Activated T-helper 1 cell treated with anti-CD3 and anti-CD28 coated beads, Interleukin-2, amount 50 U/mL, for 16 hours (primary cell): ENCODE measurements at places on chromosomes 16 and 17.

DNA sequence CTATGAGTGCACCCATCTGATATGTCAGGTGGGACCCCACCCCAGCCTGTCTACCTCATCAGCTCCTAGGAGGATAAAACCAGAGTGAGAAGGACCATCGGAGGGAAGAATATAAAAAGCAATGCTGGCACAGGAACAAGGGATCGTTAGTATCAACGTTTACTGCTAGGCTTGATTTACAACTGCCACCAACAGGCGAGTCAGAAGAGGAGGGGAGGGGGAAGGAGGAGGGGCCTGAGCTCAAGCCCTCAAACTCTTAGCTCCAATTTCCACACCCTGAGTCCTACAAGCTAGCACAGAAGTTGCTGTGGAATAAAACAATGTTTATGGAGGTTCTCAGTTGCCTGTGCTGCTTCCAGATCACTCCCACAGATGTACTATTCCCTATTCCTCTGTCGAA lies 234.5 kb downstream of the C16orf78 start:
- no peak for DNase-seq

DNA sequence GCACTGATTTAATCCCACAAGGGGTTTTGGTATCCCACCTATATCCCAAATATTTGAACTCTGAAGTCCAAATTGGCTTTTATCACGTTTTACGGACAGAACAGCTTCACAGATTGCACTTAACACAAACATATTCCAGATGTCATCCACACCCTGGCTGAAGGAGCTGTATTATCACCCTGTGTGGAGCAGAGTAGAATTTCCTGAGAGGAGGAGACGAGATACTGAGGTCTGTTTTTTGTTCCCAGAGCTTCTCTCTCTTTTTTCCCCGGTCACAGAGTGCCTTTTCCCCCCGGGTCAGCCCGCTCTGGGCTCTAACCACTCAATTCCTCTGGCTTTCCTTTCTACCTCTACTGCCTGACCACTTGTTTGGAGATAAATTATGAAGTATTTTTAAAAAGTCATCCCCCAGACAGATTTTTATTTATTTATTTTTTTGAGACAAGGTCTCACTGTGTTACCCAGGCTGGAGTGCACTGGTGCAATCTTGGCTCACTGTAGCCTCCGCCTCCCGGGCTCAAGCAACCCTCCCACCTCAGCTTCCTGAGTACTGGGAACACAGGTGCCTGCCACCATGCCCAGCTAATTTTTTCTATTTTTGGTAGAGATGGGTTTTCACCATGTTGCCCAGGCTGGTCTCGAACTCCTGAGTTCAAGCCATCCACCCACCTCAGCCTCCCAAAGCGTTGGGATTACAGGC lies 30.7 kb downstream of the DNAH2 start:
- no peak for DNase-seq

DNA sequence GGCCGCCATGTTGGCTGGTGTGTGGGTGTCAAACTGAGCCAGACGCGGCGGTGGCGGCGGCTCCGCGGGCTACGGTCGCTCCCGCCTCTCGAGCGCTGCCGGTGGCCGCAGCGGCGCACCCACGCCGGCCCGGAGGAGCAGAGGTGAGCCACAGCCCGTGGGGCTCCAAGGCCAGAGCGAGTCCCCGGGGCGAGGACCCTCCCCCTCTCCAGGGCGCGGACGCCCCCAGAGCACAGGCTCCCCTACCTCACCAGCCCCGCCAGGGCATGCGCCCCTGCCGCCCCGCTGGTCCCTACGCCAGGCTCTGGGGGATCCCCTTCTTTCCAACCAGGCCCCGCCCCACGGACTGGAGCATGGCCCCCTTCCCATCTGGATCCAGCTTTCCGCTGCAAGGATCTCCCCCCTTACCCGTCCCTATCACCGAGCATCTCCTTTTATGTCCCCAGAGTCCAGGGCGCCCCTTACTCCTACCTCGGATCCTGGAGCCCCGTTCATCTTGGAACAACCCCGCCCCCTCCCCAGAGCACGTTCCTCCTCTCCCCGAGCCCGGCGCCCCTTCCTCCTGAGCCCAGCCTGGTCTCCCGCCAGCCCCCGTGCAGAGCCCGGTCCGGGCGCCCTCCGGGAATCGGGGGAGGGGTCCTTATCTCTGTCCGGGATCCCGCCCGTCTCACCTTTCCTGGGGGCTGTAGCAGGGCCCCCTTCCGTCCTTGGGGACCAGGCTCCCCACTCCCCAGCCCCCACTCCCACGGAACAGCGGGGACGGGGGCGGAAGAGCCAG lies 412 bp downstream of the EPN2 start:
- no peak for DNase-seq

DNA sequence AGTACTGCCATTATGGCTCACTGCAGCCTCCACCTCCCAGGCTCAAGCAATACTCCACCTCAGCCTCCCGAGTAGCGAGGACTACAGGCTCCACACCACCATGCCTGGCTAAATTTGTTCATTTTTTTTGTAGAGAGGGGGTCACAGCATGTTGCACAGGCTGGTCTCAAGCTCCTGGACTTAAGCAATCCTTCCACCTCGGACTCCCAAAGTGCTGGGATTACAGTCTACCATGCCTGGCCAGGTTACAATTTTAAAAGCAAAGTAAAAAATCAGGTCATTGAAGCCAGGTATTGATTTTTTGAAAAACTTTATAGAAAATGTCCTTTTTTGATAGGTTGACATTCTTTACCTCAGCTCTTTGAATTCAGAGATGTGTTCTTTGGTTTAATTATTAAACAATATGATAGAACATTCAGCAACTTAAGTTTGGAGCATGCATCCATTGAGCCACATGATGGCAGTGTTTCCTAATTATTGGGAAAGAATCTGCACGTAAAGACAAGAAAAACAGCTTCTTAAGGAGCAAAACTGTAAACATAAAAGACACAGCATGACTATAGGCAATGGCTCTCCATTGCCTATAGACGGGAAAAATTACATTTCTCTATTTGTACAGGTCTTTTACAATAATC lies 1.7 kb upstream of the SLC16A11 start:
- DNase-seq = no peak

DNA sequence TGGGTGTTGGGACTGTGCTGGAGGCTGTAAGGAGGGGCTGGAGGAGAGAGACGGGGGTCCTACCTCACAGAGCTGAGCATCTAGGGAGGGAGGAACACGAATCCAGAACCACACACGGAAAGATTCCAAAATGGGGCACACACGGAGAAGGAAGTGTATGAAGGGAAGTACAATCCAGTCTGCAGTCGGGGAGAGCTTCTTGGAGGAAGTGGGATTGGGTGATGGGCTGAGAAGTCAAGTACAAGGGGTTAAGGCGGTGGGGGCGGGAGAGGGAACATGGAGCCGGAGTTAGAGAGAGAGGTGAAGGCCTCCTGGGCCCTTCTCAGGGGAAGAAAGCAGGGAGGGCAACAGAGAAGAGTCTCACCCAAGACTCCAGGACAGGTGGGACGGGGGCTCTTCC lies 107.5 kb upstream of the CREBBP start:
- no peak for DNase-seq

- DNase-seq = peak; percentile 26
Measured at GRCh38 chr16:79042886-79043285, 557.7 kb downstream of the MAF start.

DNA sequence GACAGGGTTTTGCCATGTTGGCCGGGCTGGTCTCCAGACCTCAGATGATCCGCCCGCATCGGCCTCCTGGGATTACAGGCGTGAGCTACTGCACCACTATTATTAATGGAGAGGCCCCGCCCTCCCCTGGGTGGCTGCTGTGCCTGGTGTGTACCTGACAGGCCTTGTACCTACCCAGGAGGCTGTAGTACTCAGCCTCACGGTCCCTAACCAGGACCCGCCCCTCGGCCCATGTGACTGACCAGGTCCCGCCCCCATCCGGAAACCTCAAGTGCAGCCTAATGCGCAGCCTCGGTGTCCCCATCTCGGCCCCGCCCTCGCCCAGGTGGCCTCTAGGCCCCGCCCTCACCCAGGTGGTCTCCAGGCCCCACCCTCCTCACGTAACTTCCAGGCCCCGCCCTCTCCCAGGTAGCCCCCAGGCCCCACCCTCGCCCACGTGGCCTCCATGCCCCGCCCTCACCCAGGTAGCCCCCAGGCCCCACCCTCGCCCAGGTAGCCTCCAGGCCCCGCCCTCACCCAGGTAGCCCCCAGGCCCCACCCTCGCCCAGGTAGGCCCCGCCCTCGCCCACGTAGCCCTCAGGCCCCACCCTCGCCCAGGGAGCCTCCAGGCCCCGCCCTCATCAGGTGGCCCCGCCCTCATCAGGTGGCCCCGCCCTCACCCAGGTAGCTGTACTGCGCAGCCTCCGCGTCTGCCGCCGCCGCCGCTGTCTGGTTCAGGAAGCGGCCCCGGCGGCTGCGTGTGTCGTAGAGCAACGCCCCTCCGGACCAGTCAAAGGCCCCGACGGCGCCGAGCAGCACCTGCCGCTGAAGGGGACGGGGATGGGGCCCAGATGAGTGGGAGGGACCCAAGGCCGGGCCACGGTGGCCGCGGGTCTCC lies 31.0 kb downstream of the HASPIN start:
- DNase-seq = peak; percentile 63

GRCh38 chr17:79374807-79375206 lies 236.0 kb downstream of the RBFOX3 start:
- DNase-seq = no peak

GRCh38 chr17:7173687-7174602 lies 5.2 kb downstream of the ASGR1 start:
- DNase-seq = no peak

DNA sequence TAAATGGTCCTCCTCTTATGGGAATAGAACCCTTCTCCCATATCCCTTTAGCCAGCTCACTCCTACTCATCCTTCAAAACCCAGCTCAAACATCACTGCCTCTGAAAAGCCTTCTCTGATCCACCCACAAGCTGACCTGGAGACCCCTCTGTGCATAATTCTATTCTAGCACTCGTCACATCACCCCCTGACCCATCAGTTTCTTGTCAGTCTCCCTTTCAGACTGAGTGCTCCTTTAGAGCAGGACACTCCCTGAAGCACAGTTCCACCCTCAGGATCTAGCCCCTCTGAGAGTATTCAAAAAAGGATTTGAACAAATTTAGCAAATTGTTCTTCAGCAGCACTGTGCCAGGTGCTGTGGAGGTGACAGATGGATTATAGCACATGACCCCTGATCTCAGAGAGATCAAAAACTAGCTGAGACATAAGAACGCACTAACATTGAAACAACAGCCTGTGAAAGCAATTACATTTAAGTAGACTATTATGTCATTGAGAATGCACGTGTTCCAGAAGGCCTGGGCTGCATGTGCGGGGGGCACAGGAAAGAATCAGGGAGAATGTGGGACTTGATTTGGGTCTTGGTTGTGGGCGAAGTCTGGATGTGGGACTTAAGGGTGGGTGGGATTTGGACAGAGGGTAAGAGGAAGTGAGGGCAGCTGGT lies 43.5 kb downstream of the MRPS23 start:
- no peak for DNase-seq

- no peak for DNase-seq
Measured at GRCh38 chr16:85485379-85485778, 127.7 kb upstream of the GSE1 start.

GRCh38 chr16:87562201-87562600 lies 40.1 kb upstream of the JPH3 start:
- DNase-seq = no peak

GRCh38 chr17:9468532-9468931 lies 107.1 kb downstream of the STX8 start:
- DNase-seq = no peak

DNA sequence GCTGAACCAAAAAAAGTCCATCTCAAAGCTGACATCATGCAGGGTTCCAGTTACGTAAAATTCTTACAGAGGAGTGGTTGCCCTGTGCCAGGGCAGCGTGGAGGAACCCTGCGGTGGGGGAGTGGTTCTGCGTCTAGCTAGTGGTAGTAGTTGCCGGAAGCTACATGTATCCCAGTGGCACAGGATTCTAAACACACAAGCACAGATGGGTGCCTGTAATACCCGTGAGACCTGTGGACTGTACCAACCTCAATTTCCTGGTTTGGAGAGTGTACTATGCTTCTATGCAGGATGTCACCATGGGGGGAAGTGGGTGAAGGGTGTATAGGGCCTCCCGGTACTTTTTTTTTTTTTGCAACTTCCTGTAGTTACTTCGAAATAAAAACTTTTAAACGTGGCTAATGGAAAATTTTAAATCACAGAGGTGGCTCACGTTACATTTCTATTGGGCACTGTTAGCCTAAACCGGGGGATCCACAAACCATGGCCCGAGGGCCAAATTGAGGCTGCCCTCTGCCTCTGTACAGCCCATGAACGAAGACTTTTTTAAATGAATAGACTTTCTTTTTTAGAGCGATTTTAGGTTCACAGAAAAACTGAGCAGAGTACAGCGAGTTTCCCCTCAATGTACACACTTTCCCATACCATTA lies 38.5 kb downstream of the TBC1D16 start:
- DNase-seq = peak; percentile 41

DNA sequence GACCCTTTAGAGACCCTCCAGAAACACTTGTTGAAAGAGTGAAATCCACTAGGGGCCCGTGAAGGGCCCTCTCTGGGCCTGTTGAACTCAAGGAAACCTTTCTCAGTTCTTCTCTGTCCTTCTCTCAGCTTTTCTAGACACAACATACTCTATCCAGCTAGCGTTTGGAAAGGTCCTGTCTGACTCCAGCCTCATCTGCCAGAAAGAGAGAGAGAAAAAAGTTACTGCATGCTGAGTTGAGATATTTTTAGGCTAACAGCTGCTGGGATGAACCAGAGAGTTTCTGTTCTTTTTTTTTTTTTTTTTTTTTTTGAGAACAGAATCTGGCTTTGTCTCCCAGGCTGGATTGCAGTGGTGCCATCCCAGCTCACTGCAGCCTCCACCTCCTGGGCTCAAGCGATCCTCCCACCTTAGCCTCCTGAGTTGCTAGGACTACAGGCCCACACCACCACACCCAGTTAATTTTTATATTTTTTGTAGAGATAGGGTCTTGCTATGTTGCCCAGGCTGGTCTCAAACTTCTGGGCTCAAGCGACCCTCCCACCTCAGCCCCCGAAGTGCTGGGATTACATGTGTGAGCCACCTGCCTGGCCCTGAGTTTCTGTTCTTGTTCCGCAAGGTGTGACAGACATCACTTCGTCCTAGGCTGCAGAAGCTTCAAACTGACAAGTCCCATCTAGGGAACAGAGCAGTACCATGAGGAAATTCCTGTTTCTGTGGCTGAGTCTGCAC lies 14.9 kb upstream of the TEX2 start:
- no peak for DNase-seq

- DNase-seq = no peak
Measured at GRCh38 chr17:9050801-9051401, 29.6 kb downstream of the NTN1 start.

GRCh38 chr17:6508016-6508415 lies 48.3 kb downstream of the PITPNM3 start:
- no peak for DNase-seq

DNA sequence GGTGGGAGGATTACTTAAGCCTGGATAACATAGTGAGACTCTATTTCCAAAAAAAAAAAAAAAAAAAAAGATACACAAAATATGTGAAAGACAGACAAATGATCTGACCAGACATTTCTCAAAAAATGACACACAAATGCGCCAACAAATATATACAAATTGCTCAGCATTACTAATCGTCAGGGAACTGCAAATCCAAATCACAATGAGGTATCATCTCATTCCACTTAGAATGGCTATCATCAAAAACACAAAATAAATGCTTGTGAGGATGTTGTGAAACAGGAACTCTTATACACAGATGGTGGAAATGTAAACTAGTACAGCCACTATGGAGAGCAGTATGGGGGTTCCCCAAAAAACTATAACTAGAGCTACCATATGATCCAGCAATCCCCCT lies 62.4 kb downstream of the STX8 start:
- DNase-seq = no peak

GRCh38 chr16:30850246-30850645 lies 43.6 kb downstream of the BCL7C start:
- DNase-seq = no peak

- DNase-seq = no peak
Measured at GRCh38 chr17:60080545-60080944, 1.8 kb upstream of the HEATR6 start.
